Peyer's patch (tissue), 4 donors: ENCODE measurements at places on chromosomes 12 and 14. TPM values are rescaled to one million over a fixed set of nuclear protein-coding genes. Genes with fewer than 3 reads are reported as not detected.

GPR65 gene
- total RNA-seq: 1.1 TPM

SLC6A12 gene
- total RNA-seq: not detected

KRT82 gene
- total RNA-seq: not detected

TDRD9 gene
- not detected for total RNA-seq

MAP3K9 gene
- 8.6 TPM for total RNA-seq

RPL10L gene
- total RNA-seq: 3.1 TPM

- no peak for DNase-seq
Observed at GRCh38 chr14:104383996-104384775, 195.4 kb upstream of the C14orf180 start.

DNA sequence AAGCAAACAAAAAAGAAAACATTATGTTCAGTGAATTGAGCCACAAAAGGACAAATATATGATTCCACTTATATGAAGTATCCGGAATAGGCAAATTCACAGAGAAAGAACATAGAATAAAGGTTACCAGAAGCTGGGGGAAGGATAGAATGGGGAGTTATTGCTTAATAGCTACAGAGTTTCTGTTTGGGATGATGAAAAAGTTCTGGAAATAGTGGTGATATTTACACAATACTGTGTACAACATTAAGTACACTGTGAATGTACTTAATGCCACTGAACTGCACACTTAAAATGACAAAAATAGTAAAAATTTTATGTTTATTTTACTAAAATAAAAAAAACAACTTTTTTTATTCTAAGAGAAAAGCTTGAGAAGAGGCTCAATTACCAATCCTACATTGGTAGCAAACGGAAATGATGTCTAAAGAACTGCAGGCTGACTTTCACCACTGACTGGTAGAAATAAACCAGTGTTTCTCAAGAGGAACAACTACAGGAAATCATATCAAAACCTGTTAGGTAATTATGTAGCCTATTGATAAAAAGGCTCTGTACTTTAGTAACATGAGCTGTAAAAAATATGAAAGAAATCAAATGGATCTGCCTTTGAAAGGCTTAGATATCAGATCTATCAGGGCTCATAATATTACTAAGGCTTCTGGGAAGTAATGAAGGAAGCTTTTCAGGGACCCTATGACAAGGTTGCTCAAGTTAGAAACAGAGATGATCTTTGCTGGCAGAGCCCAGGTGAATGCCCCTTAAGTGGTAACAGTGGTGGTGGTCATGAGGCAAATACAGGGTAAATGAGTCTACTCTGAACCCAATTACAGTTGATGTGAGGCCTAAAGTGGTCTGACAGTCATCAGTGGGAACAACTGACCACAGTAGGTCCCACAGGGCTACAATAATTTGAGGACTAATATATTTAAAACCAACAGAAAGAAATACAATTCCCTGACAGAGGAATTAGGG is 41.3 kb downstream of the BAZ1A start:
- DNase-seq: no peak

DNA sequence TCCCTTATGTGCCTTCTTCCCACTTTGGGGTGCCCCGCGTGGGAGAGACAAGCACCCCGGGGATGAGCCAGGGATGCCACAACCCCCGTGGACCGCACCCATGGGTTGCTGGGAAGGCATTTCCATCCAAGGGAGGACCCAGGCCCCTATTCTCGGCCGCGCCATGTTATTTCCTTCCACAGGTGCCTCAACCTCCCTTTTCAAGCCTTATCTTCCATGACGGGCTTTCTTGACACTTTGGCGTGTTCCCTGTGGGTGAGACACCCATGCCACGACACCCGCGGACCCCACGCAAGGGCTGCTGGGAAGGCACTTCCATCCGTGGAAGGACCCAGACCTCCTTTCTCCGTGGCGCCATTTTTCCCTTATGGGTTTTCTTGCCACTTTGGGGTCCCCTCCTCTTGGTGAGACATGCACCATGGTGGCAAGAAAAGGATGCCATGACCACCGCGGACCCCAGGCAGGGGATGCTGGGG is 269.2 kb downstream of the ALG10 start:
- no peak for DNase-seq

DNA sequence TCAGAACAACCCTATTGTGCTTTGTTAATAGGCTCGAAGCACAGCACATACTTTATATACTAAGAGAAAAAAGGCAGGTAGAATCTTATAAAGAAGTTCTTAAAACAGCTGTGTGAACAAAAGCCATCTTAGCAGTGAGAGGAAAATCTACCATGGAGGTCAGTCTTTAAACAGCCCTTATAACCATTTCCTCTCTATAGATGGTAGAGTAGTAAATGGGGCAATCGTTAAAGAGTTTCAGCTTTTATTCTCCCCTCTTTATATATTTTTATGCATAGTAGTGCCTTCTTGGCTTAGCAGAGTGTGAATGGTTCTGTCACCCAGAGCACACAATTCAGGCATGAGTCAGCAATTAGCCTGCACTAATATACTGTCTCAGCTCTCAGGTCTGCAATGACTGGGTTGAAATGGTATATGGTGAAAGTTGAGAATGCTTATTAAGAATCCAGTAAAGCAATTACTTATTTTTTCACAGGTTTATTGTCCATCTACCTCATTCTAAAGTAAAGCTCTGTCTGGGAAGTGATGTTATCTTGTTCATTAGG is 305.0 kb downstream of the NELL2 start:
- DNase-seq: no peak

DNA sequence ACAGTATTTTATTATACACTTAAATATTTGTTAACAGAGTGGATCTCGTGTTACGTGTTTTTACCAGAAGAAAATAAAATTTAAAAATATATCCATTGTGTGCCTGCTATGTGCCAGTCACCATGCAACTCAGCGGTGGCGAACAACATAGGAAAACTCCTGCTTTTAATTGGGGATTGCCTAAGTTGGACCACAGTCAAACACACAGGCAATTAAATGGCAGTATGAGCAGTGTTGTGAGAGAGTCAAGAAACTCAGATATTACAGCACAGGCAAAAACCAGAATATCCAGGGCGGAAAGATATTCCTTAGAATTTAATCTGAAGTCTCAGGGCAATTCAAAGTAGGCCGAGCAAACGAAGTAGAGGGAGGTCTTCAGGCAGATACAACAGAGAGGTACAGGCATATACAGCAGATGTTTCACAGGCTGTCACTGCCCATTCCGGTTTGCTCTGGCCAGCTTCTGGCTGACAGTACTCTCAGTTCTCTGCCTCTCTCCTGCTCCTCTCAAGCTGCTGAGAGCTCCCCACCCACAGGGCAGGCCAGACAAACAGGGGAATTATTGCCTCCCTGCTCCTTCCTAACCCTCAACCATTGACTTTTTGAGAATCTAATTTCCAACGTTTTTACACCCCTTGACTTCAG is 540.2 kb upstream of the TMEM132C start:
- DNase-seq: no peak

GRCh38 chr12:51238037-51238509 is 553 bp upstream of the DAZAP2 start:
- no peak for DNase-seq

DNA sequence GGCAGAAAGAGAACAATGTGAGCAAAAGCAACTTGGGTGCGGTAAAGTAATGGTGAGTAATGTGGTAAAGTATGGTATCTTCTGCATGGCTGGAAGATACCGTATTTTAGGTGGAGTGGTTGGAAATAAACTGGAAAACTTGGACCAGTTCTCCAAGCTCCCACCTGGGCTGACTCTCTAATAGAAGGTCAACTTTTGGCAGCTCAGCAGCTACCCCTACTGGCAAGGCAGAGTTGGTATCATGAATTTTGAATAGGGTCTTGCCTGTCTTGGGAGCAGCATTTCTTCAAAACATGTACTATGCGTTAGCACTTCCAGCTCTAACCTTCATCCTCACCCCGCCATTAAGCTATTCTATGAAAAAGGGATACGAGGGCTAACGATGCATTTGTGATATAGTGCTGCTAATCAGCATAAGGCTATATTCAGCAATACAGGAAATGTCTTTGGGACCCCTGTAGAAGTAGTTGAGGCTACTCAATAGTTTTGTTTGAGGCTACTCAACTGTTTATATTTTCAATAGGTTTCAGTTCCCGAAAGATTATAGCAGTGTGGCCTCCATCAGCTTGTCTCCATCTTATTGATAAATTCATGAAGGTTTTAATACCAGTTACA is 276.3 kb upstream of the FAR2 start:
- no peak for DNase-seq

DNA sequence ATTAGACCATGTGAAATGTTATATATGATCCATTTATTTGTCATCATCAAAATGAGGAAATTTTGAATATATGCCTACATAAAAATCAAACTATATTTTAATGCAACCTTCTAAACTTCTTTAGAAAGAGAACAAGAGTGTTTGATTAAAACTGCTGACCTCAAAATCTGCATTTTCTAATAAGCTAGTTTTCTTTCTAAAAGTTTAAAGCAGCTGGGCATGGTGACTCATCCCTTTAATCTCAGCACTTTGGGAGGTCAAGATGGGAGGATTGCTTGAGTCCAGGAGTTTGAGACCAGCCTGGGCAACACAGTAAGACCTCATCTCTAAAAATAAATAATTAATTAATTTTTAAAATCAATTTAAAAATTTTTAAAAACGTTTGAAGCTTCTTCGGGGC is 36.2 kb downstream of the GNPTAB start:
- DNase-seq: no peak
